ENCODE measurements at places on chromosomes 7 and 10.

- DNase-seq: no peak
These were observed 353.4 kb downstream of the FGFR2 start for GRCh38 chr10:121244818-121245217.

- DNase-seq: no peak
These were observed at the start of gene BMPER for GRCh38 chr7:33905389-33906032. BMPER (plus strand) TSS chr7:33905539; CDS start chr7:33905614, 75 bp downstream.

GRCh38 chr7:1693991-1694524 is 24.0 kb downstream of the ELFN1 start:
- no peak for DNase-seq

- DNase-seq: no peak
These were observed 45.3 kb downstream of the RASGEF1A start for GRCh38 chr10:43221419-43222209.

DNA sequence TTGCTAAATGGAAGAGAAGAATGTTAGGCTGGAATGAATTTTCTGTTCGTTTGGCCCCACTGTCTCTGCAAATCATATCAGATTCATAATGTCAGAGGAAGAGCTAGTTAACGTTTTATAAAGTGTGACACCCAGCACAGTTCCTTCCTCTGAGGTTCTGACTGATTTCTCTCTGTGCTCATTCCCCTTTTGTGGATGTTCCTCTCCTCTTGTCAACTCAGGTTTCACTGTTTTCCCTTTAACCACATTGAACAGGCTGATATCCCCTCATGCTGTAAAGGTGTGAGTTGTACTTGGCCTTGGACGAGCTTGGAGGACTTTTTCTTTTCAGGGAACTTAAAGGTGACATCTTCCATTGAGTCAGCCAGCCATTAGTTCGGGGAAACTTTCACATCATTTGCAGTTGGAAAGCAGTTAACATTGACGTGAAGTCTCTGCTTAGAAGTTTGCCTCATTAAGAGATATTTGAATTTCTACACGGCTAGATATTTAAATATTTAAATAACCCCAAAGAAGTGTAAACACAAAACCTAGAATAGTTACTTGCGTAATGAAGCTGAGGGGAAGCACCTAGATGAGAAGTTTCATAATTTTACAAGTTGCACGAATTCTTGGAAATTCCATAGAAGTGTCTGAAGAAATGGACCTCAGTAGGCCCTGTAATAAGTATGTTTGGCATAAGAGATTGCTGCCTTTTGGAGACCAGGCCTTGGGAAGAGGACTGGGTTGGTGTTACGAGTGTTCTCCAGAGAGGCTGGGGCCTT is 101.5 kb upstream of the EGR2 start:
- DNase-seq: no peak

DNA sequence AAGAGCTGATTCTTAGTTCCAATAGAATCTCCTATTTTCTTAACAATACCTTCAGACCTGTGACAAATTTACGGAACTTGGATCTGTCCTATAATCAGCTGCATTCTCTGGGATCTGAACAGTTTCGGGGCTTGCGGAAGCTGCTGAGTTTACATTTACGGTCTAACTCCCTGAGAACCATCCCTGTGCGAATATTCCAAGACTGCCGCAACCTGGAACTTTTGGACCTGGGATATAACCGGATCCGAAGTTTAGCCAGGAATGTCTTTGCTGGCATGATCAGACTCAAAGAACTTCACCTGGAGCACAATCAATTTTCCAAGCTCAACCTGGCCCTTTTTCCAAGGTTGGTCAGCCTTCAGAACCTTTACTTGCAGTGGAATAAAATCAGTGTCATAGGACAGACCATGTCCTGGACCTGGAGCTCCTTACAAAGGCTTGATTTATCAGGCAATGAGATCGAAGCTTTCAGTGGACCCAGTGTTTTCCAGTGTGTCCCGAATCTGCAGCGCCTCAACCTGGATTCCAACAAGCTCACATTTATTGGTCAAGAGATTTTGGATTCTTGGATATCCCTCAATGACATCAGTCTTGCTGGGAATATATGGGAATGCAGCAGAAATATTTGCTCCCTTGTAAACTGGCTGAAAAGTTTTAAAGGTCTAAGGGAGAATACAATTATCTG is 1.6 kb downstream of the LRRTM3 start:
- no peak for DNase-seq

DNA sequence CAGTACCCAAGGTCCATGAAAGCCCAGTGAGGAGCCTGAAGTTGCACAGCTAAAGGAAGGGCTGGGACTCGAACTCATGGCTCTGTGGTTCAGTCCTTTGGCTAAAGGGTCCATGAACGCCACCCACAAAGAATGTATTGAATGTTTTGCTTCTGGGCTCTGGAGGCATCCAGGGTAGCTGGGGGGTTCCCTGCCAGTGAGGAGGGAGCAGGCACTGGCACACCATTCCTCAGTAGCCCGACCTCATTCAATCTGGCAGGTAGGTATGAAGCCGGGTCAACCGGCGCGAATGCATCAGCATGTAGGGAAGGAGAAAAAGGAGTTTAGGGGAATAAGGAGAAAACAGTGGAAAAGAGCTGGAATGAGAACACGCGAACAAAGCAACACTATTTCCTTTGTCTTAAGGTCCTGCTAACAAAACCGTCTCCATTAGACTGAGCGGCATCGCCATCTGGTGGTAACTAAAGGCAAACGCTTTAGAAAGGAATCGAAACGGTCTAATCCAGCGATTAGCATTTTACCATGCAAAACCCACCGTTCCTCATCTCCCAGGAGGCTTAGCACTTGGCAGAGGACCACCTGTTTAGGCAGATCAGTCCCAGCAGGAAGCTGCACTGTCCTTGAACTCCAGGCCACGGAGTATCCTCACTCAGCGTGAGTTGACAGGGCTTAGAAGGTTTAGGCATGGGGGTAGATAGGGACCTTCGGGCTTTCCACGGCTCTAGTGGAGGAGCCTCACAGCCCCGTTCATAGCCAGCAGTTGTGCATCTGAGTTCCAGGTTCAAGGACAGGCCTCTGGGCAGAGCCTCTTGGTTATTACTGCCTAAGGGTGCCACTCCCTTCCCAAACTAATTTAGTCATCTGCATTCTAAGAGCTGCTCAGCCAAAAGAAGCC is 122.8 kb downstream of the UBE2H start:
- DNase-seq: no peak

GRCh38 chr7:82678716-82679115 is 235.1 kb upstream of the CACNA2D1 start:
- DNase-seq: no peak

DNA sequence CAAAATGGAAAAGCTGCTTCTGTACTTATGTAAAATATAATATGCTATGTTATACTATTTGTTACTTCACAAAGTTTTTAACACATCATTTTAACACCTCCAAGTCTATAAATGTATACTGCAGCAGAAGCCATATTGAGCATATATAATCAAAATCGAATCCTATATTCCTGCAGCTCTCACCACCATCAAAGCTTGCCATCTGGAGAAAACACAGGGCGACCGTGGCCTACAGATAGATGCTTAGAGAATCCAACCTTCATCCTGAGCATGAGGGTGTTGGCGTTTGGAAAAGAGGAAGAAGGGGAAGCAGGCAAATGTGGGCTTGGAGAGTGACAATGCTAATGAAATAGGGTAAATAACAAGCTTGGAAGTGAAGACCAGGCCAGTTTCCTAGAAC is 258.8 kb upstream of the IMMP2L start:
- DNase-seq: no peak

DNA sequence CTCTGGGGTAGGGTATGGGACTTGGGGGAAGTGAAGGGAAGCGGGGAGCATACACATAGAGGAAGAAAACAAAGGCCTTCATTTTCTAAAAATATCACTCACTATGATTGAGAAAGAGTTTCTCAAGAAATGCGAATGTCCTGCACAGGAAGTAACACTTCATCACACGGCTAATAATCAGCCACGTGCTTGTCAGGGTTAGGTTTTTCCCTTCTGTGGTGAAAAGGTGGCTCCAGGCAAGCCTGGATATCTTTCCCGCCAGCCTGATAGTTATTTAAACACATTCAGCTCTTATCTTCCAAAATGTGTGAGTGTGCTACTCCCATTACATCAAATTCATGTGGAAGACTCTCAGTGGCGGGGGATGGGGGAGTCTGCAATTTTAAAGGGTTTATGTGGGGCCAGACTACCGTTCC is 166.4 kb upstream of the ADO start:
- DNase-seq: no peak

- DNase-seq: no peak
These were observed 111.0 kb downstream of the EGFR start for GRCh38 chr7:55129541-55130394.

DNA sequence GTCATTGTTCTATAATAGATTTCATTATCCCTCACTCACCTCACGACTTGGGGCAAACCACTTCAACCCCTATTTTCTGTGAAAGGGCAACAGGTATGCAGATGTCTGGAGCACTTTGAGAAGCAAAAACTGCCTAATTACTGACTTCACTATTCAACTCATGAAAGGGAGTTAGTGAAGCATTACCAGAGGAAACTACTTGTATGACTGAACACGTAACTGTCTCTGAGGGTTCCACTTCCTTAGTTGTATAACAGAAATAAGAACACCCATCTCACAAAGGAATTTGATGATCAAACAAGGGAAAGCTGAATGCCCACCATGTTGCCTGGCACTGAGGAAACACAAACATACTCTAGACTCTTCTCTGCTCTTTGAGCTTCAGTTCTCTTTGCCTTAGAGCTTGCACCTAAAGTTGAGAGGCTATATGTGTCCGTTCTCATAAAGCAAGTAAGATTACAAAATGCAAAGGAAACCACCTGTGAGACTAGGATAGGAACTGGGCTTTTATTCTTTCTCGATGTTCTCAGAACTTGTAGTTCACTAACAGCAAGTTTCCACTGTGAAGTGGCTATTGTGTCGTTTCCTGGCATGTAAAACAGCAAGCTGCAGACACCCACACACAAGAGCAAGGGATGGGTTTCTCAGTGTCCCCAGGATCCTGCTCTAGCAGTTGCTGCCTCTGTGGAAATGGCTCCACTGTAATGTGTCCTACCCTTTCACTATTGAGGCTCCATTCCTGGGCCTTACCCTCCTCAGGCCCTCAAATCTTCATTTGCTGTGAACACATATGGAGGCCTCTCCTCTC is 2.6 kb downstream of the TMEM243 start:
- no peak for DNase-seq

- no peak for DNase-seq
These were observed 37.7 kb downstream of the NRF1 start for GRCh38 chr7:129649128-129649690.

DNA sequence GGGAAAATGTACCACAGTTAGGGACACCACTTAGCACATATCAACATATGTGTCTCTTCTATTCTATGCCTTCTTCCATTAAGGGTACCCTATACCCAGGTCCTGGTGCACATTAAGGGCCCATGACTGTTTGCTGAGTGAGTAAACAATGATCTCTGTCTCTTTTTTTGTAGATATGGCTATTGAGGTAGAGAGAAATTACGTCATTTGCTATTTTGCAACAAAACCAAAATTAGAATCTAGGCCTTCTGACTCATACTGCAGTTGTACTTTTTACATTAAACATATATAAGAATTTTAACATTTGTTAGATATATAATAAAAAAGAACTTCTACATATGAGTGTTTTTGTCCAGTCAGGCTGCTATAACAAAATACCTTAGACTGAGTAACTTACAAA is 683.2 kb upstream of the LRRN3 start:
- DNase-seq: no peak

DNA sequence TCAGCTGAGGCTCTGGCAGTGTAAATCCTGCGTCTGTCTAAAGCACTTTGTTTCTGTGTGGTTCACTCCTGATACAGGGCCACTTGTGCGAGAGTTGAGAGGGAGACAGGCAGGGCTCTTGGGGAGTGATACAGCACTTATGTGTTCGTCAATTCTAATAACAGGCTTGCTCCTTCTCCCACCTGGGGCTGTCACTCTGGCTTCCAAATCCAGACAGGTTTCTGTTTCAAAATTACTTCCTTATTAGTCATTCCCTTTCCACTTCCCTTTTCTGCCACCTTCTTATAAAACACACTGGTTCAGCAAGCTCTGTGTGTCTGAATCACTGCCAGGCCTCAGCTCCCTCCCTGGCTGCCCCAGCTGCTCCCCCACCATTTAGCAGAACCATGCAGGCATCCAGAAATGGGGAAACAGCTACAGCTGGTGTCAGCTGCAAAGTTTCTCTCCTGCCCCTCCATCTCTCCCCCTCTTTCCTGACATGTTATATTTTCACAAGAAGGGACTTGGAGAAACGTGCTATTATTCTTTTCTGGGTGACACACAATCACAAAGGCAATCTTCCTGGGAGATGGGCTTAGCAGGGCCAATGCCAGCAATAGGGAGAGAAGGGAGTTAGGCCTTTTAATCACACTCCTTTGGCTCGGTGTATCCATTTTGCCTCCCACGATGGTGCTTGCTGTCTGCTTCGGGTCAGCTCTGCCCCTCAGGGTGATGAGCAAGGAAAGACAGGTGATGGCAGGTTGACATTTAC is 58.4 kb upstream of the ZNRF2 start:
- no peak for DNase-seq
